ENCODE measurements at places on chromosomes 2 and 18.

DNA sequence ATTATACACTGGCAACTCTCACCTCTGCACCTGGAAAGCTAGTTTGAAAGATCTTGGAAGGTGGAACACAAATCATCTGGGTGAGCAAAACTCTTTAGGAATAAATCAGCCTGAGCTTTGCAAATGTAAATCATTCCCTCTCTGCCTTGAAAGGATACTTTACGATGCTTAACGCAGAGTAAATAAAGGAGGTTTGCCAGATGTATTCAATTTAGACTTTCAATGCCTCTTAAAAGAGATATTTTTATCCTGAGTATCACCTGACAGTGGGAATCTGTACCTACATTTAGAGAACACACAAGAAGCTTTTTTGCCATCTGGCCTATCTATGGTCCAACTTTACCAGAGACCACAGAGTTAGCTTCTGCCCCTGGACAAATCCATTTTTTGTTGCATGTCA lies 983.2 kb upstream of the CDH2 start:
- no peak overlapping the region for H3K27ac ChIP-seq
- H3K36me3 ChIP-seq: no peaks in the 10 kb centered on the region
- H3K4me1 ChIP-seq: no peaks in the 10 kb centered on the region
- no peaks in the 10 kb centered on the region for H3K27me3 ChIP-seq
- no peak for DNase-seq

DNA sequence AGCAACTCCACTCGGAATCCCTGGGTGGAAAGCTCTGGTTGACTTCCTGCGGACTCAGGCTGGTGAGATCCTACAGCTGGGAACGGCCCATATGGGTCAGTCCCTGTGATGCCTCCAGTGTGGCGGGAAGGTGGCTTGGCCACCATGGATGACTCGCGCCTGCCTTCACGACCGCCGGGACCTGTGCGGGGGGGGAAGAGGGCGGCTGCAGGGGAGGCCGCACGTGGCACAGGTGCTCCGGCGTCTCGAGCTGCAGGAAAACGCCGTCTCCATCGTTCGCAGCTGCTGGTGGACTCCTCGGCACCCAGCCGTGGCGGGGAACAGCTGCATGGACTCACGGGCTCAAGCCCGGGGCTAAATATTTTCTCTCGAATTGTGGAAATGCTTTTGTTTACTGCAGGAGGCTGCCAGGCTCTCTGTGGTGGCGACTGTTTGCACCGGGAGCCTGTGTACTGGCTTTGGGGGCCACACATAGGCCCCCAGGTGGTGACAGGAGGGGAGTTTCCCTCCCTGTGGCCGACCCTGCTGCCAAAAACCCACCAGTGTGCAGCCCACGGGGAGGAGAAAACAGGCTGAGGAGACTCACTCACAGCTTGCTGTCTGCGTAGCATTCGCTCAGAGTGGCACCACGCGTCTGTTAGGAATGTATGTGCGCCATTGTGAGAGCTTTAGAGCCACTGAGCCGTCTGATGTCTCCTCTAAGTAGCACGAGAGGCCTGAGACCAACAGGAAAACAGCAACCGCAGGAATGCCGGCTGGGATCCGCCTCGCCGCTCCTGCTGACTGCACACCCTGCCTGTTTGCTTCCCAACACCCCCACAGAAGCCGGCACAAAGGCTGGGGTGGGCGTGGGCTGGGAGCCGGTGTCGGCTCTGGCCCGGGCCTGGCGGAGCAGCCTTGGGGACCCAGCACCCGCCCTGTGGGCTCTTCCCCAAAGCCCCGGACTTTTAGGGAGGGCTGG lies 89.2 kb downstream of the NFATC1 start:
- DNase-seq: peak; percentile 53
- no peak overlapping the region for H3K4me3 ChIP-seq
- H3K27me3 ChIP-seq: no peaks in the 10 kb centered on the region
- H3K36me3 ChIP-seq: peaks cover 8% of the 10 kb centered on the region
- H3K4me1 ChIP-seq: peaks cover 29% of the 10 kb centered on the region

GRCh38 chr2:10493075-10493633 lies 45.0 kb upstream of the ODC1 start:
- H3K4me3 ChIP-seq: no peak overlapping the region
- peaks cover 26% of the 10 kb centered on the region for H3K4me1 ChIP-seq
- H3K27ac ChIP-seq: no peak overlapping the region
- peaks cover 8% of the 10 kb centered on the region for H3K27me3 ChIP-seq
- DNase-seq: no peak

DNA sequence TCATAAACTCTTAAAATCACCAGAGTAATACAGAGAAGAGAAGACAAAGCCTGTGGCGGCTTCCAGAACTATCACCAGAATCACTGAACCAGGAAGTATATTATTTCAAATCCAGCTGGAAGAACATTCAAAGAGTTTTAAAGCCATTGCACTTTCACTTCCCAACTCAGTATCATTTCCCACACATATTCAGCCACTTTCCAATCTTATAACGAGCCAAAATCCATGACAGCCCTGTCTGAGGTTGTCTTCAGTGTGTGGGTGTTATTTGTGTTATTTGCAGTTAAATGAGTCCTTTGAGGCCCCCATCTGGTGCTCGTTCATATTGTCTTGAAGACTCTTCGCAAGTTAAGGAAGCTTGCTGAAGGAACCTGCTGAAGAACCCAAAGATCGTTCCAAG lies 559.9 kb downstream of the TSN start:
- no peak overlapping the region for H3K4me3 ChIP-seq
- no peaks in the 10 kb centered on the region for H3K4me1 ChIP-seq
- no peaks in the 10 kb centered on the region for H3K27me3 ChIP-seq

DNA sequence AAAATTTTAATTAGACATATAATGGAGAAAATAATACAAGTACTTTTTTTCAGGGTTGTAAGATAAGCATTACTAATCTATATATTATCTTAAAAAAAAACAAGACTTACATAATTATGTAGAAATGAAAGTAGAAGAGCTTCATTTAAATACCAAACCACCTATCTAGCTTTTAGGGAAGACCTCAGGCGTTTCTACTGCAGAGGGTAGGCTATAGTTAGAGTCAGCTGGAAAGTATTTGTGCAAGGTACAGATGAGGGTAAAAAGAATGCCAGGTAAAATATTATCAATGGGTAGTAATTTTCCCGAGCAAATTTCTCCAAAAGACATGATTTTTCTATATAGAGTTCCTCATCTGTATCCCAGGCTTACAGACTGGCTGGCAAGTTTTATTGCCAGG lies 30.5 kb upstream of the SLC39A10 start:
- H3K4me1 ChIP-seq: no peaks in the 10 kb centered on the region
- H3K27me3 ChIP-seq: peaks cover 11% of the 10 kb centered on the region
- no peak overlapping the region for H3K4me3 ChIP-seq
- no peak for DNase-seq
- no peak overlapping the region for H3K27ac ChIP-seq

GRCh38 chr2:3728104-3729054 lies 25.0 kb downstream of the DCDC2C start:
- peak; percentile 26 for DNase-seq
- H3K4me3 ChIP-seq: peak overlapping the region; percentile 68

DNA sequence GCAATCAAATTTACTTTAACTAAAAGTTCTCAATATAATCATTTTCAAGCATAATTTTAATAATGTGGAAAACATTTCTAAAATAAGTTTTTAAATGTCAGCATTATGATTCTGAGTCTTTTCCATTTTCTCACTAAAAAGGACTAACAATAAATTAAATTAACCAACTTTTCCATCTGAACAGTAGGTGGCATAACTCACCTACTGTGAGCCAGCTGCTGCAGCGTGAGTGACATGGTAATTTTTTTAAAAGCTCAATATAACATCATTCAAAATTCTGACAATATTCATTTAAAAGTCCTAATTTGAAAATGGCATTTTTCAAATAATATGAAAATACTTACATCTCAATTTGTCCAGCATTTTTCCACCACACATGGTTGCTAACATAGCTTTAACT lies 66.5 kb downstream of the DTNB start:
- H3K36me3 ChIP-seq: no peaks in the 10 kb centered on the region
- DNase-seq: no peak
- H3K4me1 ChIP-seq: no peaks in the 10 kb centered on the region
- no peak overlapping the region for H3K27ac ChIP-seq

GRCh38 chr2:57376985-57377384 lies 669.6 kb upstream of the VRK2 start:
- no peak for DNase-seq
- H3K4me3 ChIP-seq: no peak overlapping the region
- no peaks in the 10 kb centered on the region for H3K27me3 ChIP-seq
- no peak overlapping the region for H3K27ac ChIP-seq

DNA sequence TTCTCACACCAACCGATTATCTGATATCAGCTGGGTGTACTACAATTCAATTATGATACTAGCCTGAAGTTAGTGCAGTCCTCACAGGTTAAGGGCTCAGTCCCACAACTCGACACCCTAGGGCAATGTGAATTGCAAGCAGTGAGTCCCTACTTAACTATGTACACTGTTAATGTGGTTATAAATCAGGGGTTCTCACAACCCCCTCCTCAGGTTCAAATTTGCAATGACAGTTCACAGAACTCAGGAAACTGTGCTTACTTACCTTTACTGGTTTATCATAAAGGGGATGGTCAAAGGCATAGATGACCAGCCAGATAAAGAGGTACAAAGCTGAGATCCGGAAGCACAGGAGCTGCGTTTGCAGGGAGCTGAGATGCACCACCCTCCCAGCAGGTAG lies 1379.1 kb upstream of the CDH2 start:
- H3K27ac ChIP-seq: no peak overlapping the region
- no peak for DNase-seq
- no peaks in the 10 kb centered on the region for H3K27me3 ChIP-seq
- no peaks in the 10 kb centered on the region for H3K4me1 ChIP-seq

DNA sequence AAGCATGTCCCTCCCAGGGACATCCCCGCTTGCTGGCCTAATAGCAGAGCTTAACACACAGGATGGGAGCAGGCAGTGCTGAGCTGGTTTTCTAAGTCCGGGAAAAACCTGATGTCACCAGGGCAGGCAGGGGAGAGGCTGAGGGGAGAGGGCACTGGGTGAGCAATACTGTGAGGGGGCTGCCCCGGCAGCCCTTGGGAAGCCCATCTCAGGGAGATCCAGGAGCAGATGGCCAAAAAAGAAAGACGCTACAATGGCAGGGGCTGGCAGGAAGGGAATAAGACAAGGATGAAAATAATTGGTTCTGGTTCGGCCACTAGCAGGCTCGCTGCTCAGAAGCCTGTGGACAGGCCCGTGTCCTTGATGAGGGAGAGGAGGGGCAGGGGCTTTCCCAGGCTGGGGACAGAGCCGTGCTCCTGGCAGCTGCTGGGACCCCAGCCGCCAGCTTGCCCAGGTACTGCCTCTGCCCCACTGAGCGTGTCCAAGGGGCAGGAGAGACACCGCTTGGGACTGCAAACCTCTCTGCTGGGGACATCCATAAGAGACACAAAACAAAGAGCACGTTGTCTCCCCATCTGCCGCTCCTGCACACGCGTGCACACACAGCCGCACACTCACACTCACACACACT lies 30.2 kb downstream of the SMAD7 start:
- H3K36me3 ChIP-seq: peaks cover 22% of the 10 kb centered on the region
- H3K27ac ChIP-seq: no peak overlapping the region
- H3K4me3 ChIP-seq: peak overlapping the region; percentile 41
- DNase-seq: no peak

DNA sequence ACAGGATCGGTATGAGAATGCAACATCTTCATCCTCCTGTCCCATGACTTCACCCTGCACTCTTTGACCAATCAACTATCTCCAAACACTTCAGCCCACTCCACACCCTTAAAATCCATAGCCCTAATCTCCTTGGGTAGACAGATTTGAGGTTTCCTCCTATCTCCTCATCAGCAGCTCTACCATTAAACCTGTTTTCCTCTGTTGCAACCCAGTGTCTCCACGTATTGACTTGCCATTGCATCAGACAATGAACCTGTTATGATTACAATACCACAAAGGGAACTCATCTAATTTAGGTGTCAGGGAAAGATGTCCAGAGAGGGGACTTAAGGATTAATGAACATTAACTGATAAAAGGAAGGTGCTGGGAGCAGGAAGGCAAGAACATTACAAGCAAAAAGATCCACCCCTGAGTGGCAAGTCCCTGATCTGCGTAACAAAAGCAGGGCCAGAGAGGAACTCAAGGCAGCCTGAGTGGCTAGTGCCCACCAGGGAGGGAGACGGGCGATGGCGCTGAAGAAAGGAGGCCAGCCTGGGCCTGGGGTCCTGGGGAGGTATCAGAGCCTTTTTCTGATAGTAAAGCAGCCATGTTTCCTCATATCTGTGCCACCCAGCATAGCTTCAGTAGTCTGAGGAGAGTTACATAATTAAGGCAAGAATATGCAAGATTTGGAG lies 44.6 kb downstream of the AKAIN1 start:
- peaks cover 29% of the 10 kb centered on the region for H3K4me1 ChIP-seq
- no peaks in the 10 kb centered on the region for H3K36me3 ChIP-seq
- H3K27ac ChIP-seq: no peak overlapping the region
- no peak overlapping the region for H3K4me3 ChIP-seq

DNA sequence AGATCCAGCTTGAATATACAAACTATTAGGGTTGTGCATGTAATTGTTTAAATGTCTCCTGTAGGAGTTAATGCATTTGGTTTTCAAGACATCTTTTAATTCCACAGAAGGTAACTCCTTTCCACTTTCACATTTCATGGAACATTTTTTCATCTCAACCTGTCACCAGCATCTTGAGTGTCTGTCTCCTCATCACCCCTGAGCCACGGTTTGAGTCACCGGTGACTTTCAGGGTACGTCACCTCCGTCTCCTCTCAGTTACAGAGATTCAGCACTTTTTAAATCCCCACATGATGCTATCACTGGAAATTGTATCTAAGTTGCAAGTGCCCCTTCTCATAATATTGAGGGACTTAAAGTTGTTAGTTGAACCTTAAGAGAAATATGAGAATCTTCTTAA lies 25.3 kb downstream of the GPR55 start:
- no peak for DNase-seq
- H3K4me1 ChIP-seq: peaks cover 68% of the 10 kb centered on the region

DNA sequence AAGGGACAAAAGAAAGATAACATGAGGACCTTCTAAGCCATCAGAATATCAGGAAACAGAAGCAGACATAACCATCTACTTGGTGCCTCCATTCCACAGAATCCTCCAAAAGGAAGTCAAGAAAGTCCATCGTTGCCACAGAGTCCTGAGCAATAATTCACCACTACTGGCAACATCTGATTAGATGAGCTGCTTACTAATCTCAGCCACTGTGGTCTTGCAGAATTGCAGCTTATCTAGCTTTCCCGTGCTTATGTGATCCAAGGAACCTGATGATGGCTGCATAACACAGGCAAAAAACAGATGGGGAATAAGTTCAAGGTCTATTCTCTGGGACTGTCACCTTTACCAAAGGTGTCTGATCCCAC lies 278.5 kb downstream of the AFF3 start:
- H3K4me1 ChIP-seq: peaks cover 42% of the 10 kb centered on the region
- H3K27me3 ChIP-seq: no peaks in the 10 kb centered on the region
- no peak overlapping the region for H3K27ac ChIP-seq
- DNase-seq: no peak
- no peak overlapping the region for H3K4me3 ChIP-seq

- peaks cover 3% of the 10 kb centered on the region for H3K4me1 ChIP-seq
- peaks cover 4% of the 10 kb centered on the region for H3K27me3 ChIP-seq
- no peak overlapping the region for H3K4me3 ChIP-seq
These were observed 541.8 kb upstream of the CDH2 start for GRCh38 chr18:28718696-28719095.

- peaks cover 1% of the 10 kb centered on the region for H3K36me3 ChIP-seq
- H3K4me1 ChIP-seq: peaks cover 36% of the 10 kb centered on the region
- no peaks in the 10 kb centered on the region for H3K27me3 ChIP-seq
- H3K27ac ChIP-seq: no peak overlapping the region
These were observed 5.0 kb downstream of the NAB1 start for GRCh38 chr2:190653931-190654330.

- H3K36me3 ChIP-seq: peaks cover 47% of the 10 kb centered on the region
- no peak for DNase-seq
- H3K4me1 ChIP-seq: peaks cover 21% of the 10 kb centered on the region
- no peak overlapping the region for H3K27ac ChIP-seq
- no peak overlapping the region for H3K4me3 ChIP-seq
These were observed 82.3 kb downstream of the ARHGAP28 start for GRCh38 chr18:6811816-6812215.
